Activated T-cell treated with anti-CD3 and anti-CD28 coated beads for 24 hours (primary cell): ENCODE measurements at places on chromosomes 5 and 9.

GRCh38 chr9:115999498-115999897 lies 154.1 kb upstream of the PAPPA start:
- DNase-seq: no peak

GRCh38 chr9:87443461-87443860 lies 54.2 kb upstream of the DAPK1 start:
- no peak for DNase-seq

DNA sequence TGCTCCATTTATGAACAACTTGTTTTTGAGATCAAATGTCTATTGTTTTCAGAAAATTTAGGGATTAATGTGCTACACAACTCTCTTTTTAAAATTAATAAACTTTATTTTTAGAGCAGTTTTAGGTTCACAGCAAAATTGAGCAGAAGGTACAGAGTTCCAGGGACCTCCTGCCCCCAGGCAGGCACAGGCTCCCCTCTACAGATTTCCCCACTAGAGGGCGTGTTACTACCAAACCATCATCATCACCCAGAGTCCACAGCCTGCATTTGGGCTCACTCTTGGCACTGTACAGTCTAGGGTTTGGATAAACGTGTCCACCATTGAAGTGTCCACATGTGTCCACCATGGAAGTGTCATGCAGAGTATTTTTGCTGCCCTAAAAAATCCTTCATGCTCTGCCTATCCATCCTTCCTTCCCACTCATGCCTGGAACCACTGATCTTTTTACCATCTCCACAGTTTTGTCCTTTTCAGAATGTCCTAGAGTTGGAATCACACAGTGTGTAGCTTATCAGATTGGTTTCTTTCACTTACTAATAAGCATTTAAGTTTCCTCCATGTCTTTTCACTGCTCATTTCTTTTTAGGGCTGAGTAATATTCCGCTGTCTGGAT lies 61.7 kb downstream of the MRPL36 start:
- peak; percentile 28 for DNase-seq

DNA sequence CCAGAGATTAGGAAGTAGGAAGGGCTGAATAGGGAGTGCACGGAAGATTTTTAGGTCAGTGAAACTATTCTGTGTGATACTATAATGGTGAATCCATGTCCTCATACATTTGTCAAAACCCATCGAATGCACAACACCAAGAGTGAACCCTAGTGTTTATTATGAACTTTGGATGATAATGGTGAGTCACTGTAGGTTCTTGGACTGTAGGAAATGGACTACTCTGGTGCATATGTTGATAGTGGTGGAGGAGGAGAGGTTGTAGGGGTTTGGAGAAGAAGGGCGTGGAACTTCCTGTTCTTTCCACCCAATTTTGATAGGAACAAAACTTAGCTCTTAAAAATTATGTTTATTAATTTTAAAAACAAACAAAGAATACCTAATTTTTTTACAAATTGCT lies 14.3 kb downstream of the CTSL start:
- DNase-seq: no peak

DNA sequence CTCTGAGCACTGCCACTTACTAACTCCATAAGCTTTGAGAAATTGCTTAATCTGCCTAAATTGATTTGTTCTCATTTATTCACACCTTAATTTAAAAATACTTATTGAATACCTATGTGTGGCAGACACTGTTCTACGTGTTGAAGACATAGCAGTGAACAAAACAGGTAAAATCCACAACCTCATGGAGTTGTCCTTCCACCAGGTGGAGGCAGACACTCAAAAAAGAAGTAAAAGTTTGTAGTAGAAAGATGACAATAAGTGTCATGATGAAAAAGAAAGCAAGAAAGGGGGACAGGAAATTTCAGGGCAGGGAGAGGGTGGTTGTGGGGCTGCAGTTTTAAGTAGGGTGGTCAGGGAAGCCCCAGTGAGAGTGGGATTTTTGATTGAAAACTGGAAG lies 94.9 kb downstream of the SREK1 start:
- DNase-seq: no peak

- DNase-seq: no peak
These were observed 38.2 kb downstream of the FOCAD start for GRCh38 chr9:20722221-20722620.

DNA sequence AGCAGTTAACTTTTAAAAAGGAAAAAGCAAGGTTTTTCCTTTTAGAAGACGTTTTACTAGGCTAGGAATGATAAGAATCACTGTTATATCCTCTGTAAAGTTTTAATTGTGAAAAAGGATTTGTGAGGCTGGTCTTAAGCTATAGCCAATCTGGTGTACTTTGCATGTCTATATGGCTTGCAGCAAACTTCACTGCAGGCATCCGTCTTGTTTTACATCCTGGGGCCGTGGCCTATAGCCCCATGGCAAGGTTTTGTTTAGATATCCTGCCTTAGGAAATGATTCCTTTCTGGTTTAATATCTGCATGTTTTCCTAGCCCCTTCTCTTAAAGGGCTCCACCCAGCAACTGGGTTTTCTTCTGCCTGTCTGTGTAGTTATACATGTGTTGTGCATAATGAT lies 272.8 kb downstream of the ICE1 start:
- DNase-seq: no peak

GRCh38 chr9:97502984-97503861 lies 1.8 kb downstream of the TMOD1 start:
- no peak for DNase-seq

DNA sequence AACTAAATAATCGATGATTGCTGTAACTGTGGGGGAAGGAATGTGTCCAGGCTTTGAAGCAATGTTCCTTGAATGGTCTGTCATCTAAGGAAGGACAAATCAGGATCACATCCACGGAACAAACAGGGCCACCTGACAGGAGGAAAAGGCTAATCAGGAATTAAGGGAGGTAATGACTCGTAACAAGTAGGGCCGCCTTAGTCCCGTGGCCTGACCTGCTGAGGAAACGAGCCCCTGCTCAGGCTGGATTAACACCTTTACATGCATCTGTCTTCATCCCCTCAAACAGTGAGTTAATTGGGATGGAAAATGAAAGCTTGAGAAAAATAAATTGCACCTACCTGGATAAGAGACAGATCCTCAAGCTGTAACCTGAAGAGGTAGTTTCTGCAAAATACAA lies 227.8 kb downstream of the SEMA5A start:
- DNase-seq: no peak

- DNase-seq: no peak
These were observed 49.5 kb downstream of the AMBP start for GRCh38 chr9:114028646-114029045.

DNA sequence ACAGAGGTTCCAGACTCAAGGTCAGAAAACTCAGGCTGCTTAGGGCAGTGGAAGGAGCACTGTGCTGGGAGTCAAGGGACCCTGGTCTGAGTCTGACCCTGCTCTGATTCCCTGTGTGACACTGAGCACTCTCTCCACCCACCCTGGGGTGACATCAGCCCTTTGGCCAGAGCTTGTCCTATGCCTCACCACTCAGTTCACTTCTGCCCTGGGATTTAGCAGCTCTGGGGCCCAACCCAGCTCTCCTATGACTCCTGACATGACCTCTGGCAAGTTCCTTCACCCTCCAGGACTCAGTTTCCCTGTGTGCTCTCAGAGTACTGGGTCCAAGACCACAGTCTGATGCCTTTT lies 63.9 kb downstream of the FAM114A2 start:
- no peak for DNase-seq

DNA sequence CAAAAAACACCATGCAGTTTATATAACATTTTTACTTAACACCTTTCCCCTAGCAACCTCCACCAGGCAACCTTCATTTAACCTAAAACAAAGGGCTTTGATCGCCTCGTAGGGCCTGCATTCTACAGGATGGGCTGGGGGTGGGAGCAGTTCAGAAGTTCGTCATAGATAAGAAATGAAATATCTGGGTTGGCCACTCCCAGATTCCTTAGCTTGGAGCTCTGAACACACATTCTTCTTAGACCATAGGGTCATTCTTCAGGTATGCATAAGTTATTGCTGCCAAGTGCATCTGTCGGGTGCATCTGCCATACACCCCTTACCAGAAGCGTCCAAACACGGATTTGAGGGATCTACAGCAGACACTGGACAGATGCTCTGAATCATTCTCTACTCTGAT lies 4.3 kb upstream of the SLC22A5 start:
- no peak for DNase-seq

GRCh38 chr5:104909803-104910202 lies 1347.2 kb upstream of the NUDT12 start:
- no peak for DNase-seq

GRCh38 chr5:159098603-159099436 lies 896 bp downstream of the EBF1 start:
- peak; percentile 16 for DNase-seq

GRCh38 chr5:115179394-115180164 lies 9.9 kb upstream of the TRIM36 start:
- no peak for DNase-seq

GRCh38 chr9:24011009-24011717 lies 185.1 kb upstream of the ELAVL2 start:
- DNase-seq: no peak

- no peak for DNase-seq
These were observed 20.6 kb upstream of the VCAN start for GRCh38 chr5:83450967-83451248.

GRCh38 chr5:83531661-83532060 lies 60.1 kb downstream of the VCAN start:
- no peak for DNase-seq

DNA sequence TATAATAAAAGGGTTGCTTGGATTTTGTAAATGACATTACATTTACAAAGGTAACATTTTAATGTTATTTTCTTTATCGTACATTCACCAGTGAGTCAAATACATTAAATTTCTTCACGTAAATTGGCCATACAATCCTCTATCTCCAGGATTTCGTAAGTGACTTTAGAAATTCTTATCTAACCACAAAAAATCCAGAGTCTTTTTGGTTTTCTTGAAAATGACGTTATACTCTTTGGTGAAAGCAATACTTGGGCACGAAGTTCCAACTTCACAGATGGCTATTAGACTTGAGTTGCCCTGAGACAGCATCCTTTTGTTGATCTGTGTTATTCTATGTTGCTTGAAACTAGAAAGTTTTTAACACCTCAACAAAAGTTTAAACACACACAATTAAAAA lies 87.4 kb upstream of the CDH10 start:
- no peak for DNase-seq

DNA sequence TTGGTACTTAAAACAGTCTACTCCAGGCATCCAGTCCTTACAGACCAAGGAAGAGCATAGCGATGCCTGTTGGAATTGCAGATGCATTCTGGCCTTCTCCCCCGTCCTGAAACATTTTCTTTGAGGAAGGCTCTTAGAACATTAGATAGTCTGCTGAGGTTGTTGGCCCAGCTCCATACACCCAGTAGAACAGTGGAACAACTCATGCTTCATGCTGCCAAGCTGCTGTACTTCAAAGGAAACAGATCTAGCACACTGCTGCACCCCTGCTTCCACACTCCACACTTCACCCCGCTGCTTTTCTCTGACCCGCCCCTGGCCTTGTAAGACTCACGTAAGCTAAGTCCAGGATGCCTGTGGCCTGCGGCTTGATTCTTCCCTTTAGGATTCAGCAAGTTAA lies 33.4 kb upstream of the NCS1 start:
- no peak for DNase-seq

DNA sequence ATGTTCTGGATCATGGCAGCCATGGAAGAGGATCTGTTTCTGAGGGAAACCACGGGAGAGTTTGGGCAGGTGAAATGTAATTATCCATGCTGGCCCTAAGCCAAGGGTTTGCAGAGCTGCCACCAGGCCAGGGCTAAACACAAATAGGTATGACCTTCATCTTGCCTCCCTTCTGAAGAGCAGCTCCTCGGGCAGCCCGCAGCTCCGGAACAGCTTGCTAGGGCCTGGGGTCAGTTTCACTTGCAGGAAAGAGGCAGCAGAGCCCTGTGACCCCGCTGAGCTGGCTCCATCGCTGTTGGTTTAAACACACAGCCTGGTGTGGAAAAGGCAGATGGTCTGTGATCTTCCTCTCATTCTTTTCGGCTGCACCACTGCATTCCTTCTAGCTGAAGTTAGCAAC lies 141.4 kb downstream of the TMEM38B start:
- no peak for DNase-seq
